Stimulated activated CD4-positive, alpha-beta T cell treated with anti-CD3 and anti-CD28 coated beads, Interleukin-2, amount 100 ng/mL, for 48 hours (primary cell): ENCODE measurements at places on chromosomes 12 and 14.

GRCh38 chr14:96635850-96636249 lies 133.7 kb downstream of the PAPOLA start:
- DNase-seq: no peak

DNA sequence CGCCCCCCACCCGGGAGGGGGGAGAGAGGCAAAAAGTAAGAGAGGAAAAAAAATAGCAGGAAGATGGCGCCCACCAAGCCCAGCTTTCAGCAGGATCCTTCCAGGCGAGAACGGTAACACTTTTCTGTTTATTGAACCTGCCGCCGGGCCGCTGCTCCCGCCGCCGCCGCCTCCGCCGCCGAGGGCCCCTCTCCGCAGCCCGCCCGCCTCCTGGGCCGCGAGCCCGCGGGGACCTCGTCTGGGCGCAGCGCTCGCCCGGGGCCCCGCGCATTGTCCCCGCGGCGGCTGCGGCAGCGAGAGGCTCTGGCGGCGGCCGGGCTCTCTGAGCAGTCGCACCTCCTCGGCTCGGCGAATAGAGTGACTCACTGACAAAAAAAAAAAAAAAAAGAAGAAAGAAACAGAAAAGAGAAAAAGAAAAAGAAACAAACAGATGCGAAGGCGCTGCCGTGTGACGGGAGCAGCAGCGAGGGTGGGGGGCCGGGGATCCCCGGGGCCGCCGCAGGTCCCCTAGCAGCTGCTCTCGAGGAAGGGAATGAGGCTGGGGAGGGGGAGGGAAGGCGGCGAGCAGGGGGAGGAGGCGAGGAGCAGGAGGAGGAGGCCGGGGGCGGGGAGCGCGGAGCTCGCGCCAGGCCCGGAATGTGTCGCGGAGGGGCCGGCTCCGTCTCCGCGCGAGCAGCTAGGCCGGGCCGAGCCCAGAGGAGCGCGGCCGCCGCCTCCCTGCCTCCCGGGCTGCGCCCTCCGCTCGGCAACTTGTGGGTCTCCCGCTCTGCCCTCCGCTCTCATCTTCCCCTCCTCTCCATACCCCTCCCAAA lies 781 bp downstream of the NPAS3 start:
- DNase-seq: no peak

DNA sequence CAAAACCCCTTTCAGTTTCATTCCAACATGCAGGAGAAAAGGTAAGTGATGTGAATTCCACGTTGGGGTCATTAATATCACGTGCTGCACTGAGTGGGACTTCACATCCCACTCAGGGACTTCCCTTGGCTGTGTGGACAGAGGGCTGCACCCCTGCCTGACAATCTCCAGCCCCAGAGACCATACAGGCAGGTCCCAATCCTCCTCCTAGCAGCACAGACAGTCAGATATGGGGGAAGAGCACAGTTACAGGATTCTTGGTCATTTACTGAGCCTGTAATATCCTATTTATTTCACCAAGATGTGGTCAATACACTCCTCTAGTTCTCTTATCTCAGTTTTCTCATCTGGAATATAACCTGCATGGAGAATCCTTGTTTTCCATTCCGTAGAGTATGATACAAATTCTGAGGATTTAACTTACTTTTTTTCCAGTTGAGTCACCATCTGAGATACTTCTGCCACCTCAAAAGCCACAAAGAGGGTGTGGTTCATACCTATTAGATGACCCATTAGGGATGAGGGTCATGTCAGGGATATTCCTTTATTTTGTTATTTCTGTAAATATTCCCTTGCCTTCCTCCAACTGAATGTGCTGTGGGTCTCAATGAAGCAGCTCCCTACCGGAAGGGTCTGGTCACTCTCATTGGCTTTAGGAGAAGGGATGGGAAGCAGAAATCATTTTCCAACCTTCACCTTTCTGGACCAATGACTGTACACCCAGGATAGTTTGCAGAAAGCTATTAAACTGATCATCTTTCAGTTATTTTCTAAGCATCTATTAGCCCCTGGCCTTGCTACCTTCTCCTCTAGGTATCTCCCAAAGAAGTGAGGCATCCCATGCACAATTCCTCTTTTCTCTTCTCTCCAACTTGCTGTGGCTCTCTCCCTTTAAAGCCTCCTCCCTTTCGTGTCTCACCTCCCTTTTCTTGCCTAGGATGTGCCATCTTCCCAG lies 43.0 kb upstream of the NTF3 start:
- DNase-seq: no peak

- DNase-seq: no peak
These were observed 17.1 kb downstream of the ERP27 start for GRCh38 chr12:14921218-14921617.

DNA sequence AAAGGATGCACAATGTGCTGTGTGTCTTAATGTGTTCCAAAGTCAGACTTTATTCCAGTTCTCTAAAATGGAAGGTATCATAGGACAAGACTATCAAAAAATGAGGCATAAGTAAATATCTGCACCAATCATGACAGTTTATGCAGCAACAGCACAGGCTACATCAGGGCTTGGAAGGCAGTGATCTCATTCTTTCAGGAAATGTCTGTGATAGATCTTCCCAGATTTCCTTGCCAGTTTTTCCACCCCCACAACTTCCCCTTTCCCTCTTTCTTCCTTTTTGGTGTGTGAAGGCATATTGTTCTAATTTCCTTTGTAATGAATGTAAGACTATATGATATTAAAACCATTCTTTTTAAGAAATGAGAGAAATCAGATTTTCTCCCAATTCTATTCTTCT lies 326.7 kb downstream of the ATP23 start:
- DNase-seq: no peak

GRCh38 chr12:51056242-51056641 lies 8.1 kb downstream of the LETMD1 start:
- no peak for DNase-seq

DNA sequence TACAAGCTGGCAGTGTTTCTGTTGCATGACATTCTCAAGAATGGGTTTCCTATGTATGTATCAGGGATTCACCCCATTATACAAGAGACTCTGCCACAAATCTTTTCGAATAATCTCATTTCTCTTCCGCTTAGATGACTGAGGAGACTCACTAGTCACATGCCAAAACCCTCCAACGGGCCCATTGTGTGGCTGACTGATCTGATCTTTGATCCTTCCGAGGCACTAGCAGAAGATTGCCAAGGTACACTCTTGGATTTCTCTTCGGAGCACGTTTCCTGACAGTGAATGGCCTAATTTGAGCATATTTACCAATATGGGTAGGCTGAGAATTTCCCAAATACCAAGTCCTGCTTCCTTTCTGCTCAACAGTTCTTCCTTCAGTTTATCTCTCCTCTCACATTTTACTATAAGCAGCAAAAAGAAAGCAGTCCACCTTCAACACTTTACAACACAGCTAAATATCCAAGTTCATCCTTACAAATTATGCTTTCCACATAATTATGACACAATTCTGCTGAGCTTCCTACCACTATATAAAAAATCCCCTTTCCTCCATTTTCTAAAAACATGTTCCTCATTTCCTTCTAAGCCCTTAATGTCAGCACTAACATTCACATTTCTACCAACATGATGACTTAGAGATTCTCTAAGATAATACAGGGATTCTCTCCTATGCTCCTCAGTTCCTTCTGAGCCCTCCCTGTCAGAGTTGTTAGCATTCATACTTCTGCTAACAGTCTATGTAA lies 11.0 kb downstream of the PRPH start:
- DNase-seq: no peak

DNA sequence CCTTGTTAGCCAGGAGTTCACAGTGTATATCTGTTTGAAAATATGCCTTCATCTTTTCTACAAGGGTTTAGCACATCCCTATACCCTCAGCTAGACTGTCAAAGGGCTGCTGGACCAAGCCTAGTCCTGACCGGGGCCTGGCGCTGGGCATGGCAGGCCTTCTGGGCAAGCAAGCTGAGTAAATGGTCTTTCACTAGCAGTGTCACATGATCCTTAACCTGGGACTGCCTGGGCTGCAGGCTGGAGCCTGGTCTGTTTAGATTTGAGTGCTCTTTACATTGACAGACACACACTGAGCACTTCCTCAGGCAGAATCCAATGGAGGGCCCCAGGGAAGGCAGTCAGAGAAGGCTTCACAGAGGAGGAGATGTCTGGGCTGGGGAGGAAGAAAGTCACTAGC lies 6.9 kb upstream of the AVIL start:
- DNase-seq: no peak

DNA sequence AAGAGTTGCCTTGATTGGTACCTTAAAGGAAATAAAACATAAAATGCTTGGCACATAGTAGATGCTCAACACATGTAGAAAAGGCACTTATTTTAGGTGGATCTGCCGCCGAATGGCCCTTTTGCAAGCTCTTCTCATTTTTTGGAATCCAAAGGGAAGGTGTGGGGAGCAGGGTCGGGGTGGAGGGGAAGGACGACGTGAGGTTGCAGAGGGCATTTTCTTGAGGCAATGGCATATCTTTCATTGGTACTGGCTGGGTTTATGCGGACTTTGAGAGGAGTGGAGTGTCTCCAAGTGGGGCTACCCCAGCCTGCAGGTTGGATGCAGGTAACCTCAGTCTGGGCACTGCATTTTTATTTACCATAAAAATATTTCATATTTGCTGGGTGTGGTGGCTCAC lies 8.1 kb downstream of the RTL1 start:
- no peak for DNase-seq

- no peak for DNase-seq
These were observed 92.5 kb upstream of the RFX4 start for GRCh38 chr12:106490264-106490663.

GRCh38 chr14:81329640-81330381 lies 70.3 kb downstream of the STON2 start:
- no peak for DNase-seq

DNA sequence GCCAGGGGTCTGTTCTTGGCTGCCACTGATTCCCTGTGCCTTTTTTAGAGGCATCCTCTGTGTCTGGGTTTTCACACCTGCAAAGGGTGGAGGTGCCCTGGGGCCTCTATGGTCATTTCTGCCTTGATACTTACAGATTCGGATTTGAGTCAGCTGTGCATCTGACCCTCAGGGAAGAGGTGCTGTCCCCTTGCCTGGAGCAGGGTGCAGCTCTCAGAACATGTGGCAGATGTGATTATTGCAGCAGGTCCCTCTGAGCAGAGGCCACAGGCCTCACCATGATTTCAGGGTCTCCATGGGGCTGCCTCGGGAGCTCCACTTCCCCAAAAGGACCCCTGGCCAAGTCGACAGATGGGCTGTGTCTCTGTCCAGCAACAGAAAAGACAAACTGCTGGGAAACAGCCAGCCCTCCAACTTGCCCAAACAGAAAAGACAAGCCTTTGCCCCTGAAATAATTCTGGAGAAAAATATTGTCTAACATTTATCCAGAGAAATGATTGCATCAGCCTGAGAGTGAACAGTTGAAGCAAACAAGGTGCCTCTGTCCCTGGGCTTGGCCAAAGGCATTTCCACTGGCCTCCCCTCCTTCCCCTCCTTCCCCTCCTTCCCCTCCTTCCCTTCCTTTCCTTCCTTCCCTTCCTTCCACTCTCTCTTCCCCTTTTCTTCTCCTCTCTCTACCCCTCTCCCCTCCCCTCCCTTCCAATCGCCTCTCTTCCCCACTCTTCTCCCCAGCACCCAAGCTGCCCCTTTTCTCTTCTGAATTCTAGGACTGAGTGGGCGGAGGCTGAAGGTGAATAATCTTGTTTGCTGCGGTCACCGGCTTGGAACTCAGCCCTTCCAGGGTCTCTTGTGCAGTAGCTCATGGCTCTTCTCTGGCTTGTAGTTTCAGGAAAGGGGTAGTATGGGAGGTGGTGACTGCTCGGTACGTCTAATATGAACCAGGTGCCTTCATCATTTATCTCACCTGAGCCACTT lies 676 bp downstream of the SERPINA3 start:
- DNase-seq: no peak

- no peak for DNase-seq
These were observed 258.4 kb upstream of the HMGA2 start for GRCh38 chr12:65565601-65566560.

GRCh38 chr14:56635041-56635440 lies 55.4 kb downstream of the TMEM260 start:
- no peak for DNase-seq

DNA sequence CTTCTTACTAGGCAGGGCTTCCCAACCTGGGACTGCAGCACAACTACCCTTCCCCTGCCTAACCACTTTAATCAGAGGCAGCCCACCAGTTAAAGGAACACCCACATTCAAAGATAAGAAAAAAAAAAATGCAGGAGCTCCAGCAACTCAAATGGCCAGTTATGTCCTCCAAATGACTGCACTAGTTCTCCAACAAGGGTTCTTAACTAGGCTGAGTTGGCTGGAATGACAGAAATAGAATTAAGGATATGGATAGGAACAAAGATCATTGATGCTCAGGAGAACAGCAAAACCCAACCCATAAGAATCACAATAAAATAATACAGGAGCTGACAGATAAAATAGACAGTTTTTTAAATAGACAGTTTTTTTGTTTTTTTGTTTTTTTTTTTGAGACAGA lies 154.2 kb downstream of the PLCZ1 start:
- DNase-seq: no peak

DNA sequence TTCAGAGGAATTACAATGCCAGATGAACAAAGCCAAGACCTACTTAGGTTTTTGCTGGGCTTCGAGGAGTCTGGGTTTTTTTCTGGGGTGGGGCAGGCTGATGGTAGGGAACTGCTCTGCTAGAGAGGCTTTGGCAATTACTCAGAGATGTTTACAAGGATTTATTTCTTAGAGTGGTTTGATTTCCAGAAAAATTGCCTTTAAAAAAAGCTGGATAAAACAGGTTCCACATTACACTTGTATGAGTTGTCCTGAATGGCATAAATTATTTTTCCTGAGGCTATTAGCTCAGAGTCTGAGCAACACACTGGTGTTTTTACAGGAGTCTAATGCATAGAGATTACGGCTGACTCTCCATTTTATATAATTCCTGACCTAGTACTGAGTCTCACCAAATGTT lies 118.5 kb upstream of the FRMD6 start:
- no peak for DNase-seq
